Nephron progenitor cell (in vitro differentiated cells): ENCODE measurements at places on chromosomes 11 and 22.

GRCh38 chr11:7257724-7258123 is 6.0 kb downstream of the SYT9 start:
- H3K36me3 ChIP-seq: no peaks in the 10 kb centered on the region
- no peak overlapping the region for H3K4me3 ChIP-seq
- no peak for DNase-seq
- no peak overlapping the region for H3K27ac ChIP-seq
- no peaks in the 10 kb centered on the region for H3K4me1 ChIP-seq

GRCh38 chr11:125667151-125667550 is 13.5 kb downstream of the ACRV1 start:
- no peak overlapping the region for H3K4me3 ChIP-seq
- DNase-seq: no peak
- no peaks in the 10 kb centered on the region for H3K4me1 ChIP-seq

DNA sequence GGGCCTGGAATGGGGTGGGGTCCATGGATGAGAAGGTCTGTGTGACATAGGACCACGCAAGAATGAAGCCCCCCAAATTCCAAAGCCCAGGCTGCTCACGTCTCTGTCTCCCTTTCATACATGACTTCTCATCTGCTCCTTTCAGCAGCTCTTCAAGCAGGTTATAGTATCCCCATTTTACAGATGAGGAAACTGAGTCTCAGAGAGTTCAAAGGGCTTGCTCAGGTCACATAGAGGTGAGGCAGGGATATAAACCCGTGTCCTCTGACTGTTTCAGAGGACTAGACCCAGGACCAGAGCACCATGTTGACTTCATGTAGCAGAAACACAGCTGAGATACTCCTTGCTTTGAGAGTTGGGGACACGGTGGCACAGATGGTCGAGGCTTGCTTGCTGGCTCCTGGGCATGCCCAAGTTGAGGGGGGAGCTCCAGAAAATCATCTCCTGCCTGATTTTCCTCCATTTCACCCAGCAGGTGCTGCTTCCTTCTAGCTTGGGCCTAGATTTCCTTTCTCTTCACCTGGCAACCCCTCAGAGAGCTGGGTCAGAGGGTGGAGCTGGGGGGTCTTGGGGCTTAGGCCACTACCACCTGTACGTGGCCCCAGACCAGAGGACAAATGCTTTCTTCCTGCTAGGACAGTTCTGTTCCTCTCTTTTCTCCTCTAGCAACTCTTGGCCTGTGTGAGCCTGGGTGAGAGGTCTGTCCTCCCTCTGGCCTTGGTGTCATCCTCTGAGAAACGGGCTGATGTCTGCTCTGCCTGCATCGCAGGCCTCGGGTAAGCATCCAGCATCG is 24.1 kb upstream of the THY1 start:
- no peak overlapping the region for H3K4me3 ChIP-seq
- no peak for DNase-seq
- H3K27me3 ChIP-seq: peaks cover 13% of the 10 kb centered on the region
- H3K36me3 ChIP-seq: no peaks in the 10 kb centered on the region

DNA sequence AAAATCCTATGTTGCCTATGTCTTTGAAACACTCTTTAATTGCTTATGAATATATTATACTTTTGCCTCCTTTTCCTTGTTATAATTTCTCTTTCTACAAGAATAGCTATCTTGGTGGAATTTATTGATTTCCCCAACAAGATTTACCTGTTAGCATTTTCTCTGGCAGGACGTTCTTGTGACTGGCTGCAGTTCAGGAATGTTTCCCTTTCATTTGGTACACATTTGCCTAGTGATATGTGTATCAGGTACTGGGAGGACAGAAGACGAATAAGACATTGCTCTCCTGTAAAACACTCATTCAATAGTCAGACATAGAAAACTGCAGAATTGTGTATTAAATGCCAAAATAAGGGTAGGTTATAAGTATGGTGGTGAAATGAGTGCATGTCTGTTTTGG is 279.9 kb downstream of the FAT3 start:
- H3K4me1 ChIP-seq: peaks cover 15% of the 10 kb centered on the region
- H3K36me3 ChIP-seq: no peaks in the 10 kb centered on the region
- H3K27me3 ChIP-seq: peaks cover 4% of the 10 kb centered on the region
- H3K27ac ChIP-seq: no peak overlapping the region

DNA sequence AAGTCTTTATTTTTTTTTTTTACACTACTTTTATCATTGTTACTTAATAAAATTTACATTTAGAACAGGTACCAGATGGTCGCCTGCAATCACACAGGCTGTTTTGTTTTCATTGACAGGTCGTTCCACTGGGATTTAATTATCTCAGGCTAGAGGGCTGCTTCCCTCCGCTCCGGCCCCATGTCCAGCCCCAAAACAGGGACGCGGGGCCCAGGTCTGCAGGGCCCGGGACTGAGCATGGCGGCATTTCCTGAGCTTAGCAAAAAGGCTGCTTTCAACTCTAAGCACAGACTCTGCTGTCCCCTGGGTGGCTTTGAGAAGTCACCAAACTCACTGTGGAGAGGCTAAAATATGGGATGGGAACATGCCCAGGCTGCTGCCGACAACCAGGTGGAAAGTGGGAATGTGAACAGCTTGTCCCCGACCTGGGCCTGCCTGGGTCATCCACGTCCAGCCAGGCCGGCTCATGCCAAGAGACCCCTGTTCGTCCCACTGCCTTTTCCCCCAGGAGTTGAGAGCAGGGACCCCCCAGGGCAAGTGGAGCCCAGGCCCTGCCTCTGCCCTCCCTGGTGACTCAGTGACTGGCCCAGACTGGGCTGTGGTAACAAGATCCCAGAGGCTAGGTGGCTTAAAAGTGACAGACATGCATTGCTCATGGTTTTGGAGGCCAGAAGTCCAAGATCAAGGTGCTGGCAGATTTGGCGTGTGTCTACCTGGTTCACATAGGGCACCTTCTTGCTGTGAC is 150.0 kb downstream of the SHANK2 start:
- no peak overlapping the region for H3K27ac ChIP-seq
- no peak for DNase-seq
- H3K4me3 ChIP-seq: no peak overlapping the region
- peaks cover 23% of the 10 kb centered on the region for H3K27me3 ChIP-seq

DNA sequence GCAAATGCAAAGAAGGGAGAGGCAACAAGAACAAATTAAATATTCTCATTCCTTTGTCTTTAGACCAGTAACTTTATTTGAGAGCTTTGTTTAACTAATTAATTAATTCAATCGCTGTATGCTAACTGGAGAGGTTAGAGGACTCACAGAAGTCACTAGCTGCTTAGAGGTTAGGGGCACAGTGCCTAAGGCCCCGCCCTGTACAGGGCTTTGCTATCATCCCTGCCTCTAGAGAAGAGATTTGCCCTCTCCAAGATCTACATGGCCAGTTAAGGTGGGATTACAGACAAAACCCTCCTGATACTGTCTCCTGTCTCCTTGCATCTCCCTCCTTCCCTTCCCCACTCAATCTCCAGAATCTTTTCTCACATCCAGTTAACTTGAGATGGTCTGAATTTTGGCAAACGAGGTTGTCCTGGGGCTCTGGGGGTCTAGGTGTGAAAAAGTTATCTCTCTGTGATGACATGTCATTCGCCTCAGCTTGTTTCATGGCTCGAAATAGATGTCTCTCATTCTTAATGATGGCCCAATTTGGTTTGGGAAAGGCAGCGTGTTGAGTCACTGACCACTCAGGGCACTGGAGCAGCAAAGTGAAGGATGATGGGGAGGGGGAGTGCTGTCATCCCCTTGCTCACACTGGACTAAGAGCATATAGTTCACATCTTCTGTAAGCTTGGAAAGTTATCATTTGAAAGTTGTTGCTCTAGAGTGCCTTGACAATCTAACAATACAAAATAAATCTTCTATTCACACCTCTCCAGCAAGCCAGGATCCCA is 190.9 kb downstream of the KIRREL3 start:
- H3K4me1 ChIP-seq: peaks cover 37% of the 10 kb centered on the region
- H3K27me3 ChIP-seq: peaks cover 6% of the 10 kb centered on the region
- H3K4me3 ChIP-seq: no peak overlapping the region
- no peak overlapping the region for H3K27ac ChIP-seq
- no peak for DNase-seq

- DNase-seq: no peak
- peaks cover 10% of the 10 kb centered on the region for H3K4me1 ChIP-seq
- H3K36me3 ChIP-seq: peaks cover 46% of the 10 kb centered on the region
- no peak overlapping the region for H3K27ac ChIP-seq
- H3K27me3 ChIP-seq: no peaks in the 10 kb centered on the region
These were observed 13.6 kb downstream of the PPIL2 start for GRCh38 chr22:21679383-21679782.

GRCh38 chr22:36379593-36380361 is 8.0 kb downstream of the MYH9 start:
- H3K4me1 ChIP-seq: peaks cover 39% of the 10 kb centered on the region
- no peak for DNase-seq
- H3K4me3 ChIP-seq: no peak overlapping the region
- H3K27ac ChIP-seq: no peak overlapping the region

DNA sequence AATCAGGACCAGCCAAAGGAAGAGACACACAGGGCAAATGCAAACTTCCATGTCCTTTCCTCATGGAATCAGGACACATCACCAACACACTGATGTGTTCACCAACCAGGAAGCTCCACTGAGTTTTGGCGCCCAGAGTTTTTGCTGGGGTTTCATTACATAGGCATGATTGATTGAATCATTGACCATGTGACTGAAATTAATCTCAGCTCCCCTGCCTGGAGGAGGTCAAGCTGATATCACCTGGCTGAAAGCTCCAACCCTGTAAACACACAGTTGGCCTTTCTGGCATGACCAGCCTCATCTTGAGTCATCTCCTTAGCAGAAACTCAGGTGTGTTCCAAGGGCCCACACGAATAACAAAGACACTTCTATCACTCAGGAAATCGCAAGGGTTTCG is 133.2 kb downstream of the TRIM29 start:
- no peak overlapping the region for H3K4me3 ChIP-seq
- no peak overlapping the region for H3K27ac ChIP-seq
- peaks cover 34% of the 10 kb centered on the region for H3K4me1 ChIP-seq
- no peak for DNase-seq
- peaks cover 22% of the 10 kb centered on the region for H3K27me3 ChIP-seq
